AG04450 (cell line): ENCODE measurements at places on chromosomes 12 and 14.

- no peak for DNase-seq
Observed at GRCh38 chr14:74547331-74547927, 53.9 kb downstream of the ISCA2 start.

- no peak for DNase-seq
Observed at GRCh38 chr12:46158501-46158900, 110.3 kb downstream of the SLC38A1 start.

- DNase-seq = no peak
Observed at GRCh38 chr12:123142921-123143735, 7.8 kb downstream of the PITPNM2 start.

DNA sequence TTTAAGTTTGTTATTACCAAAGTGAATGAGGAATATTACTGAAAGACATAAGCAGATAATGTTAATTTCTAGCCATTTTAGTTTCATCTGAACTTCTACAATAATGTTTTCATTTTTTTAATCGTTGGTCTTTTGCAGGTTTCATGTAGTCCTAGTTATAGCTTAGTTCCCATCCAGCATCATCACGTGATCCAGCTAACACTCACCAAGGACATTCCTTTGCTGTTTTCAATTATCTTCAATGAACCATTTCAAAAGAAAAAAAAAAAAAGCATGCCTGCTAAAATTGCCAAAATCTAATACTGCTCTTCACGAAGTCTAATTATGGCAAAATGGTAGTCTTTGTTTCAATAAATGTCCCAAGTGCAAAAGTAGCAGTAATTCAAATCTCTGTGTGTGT is 187.7 kb upstream of the ATXN7L3B start:
- DNase-seq = no peak

GRCh38 chr14:38874721-38875120 is 228.3 kb downstream of the SEC23A start:
- DNase-seq = no peak

DNA sequence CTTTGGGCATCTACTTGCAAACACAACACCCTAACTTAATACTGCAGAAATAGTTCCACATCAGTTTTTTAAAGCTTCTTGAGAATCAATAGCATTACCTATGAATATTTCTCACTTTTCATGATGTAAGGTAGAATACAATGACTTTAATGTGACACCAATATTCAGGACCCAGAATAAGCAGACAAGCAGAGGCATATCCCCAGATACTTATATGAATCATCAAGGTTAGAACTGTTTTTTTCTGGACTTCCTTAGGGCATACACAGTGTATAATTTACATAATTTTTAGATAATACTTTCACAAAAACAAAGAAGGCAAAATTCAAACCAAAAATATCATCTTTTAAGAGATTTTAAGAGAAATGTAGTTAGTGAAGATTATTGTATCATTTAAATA is 885.8 kb downstream of the FSCB start:
- DNase-seq = no peak

DNA sequence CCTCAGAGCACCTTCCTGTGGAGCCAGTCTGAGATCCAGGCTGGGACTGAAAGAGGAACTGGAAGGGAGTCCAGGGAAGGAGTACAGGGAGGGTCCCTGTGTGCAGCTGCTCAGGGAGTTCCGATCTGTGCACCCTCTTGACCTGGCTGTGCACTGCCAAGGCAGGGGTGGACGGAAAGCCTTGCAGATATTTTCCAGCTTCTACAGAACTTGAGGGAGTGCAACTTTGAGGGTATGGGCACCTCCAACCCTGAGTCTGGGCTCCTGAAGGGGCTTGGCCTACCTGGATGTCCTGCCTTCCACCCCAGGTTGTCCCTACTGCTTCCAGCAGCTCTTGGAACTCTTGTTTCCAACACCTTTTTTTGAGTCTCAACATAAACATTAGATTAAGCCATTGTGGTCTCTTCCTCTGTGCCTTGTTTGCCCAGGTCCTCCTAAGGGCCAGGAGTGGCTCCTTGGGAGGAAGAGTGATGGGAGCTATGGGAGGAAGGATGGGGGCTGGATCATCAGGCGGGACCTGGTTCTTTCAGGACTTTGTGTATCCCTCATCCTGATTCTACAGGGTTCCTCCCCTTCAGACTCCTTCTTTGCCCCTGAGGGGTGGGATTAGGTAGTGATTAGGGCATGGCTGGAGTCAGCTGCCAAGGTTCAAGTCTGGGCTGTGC is 3.5 kb downstream of the KRT7 start:
- no peak for DNase-seq

DNA sequence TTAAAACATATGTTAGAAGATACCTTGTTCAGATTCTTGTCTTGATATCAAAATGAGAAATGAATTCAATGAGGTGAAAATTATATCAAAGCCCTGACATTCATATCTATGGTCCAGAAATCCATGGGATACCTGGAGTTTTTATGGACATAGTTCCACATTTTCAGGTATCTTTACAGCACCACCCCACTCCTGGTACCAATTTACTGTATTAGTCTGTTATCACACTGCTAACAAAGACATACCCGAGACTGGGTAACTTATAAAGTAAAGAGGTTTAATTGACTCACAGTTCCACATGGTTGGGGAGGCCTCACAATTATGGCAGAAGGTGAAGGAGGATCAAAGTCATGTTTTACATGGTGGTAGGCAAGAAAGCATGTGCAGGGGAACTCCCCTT is 361.5 kb downstream of the PRKD1 start:
- no peak for DNase-seq

DNA sequence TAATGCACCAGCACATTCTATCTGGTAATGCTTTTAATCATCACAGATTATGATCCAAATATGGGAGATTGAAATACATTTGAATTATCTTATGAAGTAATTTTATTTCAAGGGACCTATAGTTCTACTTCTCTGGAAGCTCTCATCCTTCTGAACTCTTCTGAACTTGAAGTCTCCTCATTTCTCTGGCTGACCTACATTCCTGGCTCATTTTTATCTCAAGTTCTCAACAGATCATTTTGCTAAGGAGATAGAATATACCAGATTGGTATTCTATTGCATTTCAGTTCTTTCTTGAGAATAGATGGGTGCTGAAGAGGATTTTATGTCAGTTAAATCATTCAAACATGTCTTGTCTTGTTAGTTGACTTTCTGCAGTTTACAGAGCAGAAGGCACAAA is 7.9 kb downstream of the HMGA2 start:
- DNase-seq = no peak

- no peak for DNase-seq
Observed at GRCh38 chr12:111428081-111428727, 22.5 kb downstream of the SH2B3 start.

DNA sequence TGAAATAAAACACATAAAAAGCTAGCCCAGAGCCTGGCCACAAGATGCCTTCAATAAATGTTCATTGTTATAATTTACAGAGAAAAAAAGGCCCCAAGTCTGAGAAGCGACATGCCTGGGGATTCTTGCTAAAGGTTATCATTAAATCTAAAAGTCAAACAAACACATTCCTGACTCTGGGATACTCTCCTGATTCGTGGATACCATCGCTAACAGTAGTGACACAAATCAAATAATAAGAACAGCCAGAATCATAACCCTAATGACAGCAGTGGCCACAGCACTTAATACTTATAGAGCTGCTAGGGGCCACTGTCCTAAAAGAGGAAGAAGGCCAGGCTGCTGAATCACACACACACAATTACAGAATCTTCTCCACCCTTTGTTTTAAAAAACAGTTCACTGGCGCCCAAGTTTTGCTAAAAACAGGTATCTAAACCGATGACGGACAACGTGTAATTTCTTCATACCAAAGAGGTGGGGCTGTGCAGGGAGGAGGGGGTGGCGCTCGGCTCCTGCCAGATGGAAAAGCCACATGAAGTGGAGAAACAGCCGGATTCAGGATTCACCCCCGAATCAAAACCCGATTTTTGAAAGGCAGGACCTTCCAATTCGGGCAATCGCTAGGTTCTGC is 1.2 kb downstream of the CLIP1 start:
- no peak for DNase-seq

DNA sequence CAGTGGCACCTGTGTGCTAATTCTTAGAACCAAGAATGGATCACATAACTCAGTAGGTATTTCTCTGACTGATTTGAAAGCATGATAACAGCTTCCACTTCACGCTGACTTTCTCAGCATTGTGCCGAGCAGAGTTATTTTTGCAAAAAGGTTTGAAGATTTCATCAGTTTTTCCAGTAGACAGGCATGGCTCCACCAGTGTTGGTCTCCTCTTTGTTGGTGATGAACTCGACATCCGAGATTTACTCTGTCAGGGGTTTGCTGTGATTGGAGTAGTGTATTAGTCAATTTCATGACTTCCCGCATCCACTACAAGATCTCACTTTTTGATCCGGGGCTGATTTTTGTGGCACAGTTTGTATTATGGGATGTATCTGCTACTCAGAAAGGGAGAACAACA is 85.3 kb downstream of the PRKCH start:
- no peak for DNase-seq

- no peak for DNase-seq
Observed at GRCh38 chr12:96053476-96054243, 18.3 kb upstream of the LTA4H start.

DNA sequence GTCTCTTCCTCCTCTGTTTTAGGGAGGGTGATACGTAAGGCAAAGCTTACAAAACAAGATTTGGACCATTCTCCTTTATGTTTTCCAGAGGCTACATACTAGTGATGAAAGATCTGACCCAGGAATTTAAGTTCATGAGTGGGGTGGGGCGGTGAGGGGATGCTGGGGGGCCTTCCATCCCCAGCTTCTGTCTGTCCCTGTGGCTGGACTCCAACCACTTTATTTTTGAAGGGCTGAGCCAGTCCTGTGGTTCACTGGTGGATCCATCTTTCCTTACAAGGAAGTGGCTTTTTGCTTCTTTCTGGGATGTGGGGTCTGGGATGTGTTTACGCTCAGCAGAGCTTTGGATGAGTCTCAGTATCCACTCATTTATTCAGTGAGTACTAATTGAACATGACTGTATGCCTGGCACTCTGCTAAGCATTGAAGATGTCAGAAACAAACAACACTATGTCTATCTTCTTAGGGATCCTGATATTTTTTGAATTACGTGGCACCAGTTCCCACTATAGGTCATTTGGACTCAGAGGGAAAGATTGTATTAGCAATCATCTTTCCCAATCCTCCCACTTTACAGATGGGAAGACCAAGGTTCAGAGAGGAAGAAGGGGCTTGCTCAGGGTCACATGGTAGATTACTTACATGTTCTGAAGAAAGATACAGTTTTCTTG is 291.8 kb upstream of the TBX3 start:
- no peak for DNase-seq

- no peak for DNase-seq
Observed at GRCh38 chr12:132071830-132072384, 72.2 kb downstream of the DDX51 start.

- no peak for DNase-seq
Observed at GRCh38 chr12:75289753-75290152, 40.4 kb downstream of the CAPS2 start.

DNA sequence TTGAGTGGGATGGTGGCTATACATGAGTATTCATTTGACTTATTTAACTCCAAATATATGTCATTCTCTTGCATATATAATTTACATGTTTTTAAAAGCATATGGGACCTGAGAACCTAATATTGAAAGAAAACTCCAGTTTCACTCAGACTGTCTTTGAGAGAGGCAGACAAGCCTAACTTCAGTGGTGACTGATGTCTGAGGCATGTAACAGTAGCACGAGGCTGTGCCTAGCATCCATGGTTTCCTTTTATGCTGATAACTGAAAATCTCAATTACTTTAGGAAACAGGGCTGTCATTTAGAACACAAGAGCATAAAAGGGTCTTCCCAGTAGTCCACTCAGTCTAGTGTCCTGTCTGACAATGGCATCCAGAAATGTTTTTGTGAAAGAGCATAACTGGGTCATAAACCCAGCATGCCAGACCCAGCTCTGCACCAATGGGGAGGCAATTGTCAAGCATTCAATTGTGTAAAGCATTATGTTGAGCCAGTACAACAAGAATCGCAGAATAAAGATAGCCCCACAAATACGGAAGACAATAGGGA is 24.3 kb downstream of the MAPK1IP1L start:
- no peak for DNase-seq

- no peak for DNase-seq
Observed at GRCh38 chr14:30420515-30420914, 138.4 kb upstream of the G2E3 start.

DNA sequence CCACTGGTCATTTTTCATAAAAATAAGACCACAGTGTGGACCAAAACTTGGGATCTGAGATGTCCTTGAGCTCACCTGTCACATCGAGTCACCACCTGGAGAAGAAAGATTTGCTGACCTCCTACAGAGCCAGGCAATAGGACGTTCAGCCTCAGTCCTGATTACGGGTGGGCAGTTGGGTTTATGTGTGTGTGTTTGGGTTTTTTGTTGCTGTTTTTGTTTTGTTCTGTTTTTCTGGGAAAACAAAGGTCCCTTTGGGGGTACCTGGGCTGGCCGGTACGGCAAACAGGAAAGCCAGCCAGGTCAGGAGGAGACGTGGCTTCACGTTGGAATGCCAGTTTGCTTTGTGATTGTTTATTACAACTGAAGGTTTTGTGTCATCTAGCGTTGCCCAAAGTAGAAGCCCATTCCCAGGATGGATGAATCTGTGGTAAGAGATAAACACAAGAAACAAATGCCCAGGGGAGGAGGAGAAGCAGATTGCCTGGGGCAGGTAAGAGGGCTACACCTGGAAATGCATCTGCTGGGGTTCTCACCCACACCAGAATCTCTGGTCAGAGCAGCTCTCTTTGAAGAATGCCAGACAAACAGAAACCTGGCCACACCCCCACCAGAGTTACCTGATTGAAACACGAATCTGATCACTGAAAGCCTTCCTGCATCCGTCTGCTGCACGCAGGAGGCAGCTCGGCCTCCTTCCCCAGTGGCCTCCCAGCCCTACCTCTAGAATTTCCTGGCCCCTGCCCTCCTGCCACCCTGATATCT is 100.1 kb upstream of the DIO3 start:
- DNase-seq = no peak

- no peak for DNase-seq
Observed at GRCh38 chr12:60992087-60992486, 1268.1 kb upstream of the USP15 start.

DNA sequence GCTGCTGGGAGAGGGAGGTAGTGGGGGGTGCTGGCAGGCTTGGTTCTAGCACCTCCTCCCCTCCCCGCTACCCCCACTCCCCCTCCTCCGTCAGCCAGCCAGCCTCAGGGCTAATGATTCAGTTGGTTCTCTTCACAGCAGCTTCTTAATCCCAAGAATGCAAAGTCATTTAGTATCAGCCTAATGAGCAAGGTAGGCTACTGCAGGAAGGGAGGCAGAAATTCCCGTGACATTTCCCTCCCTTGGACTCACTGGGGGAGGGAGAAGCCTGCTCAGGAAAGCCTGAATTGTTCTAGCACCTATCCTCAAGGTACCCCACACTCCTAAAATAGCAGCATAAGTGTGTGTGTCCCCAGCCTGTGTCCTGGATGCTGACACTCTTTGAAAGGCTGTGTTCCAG is 29.8 kb downstream of the ITPK1 start:
- DNase-seq = no peak

GRCh38 chr12:80271780-80272179 is 172.3 kb upstream of the PTPRQ start:
- no peak for DNase-seq
